ENCODE measurements at places on chromosomes 4 and X. TPM values are rescaled to one million over a fixed set of nuclear protein-coding genes. Genes with fewer than 3 reads are reported as not detected.

GRCh38 chr4:75708218-75708691 is 16.1 kb upstream of the USO1 start:
- no peak for DNase-seq

- no peak for DNase-seq
Measured at GRCh38 chrX:83984961-83985360, 124.0 kb downstream of the CYLC1 start.

DNA sequence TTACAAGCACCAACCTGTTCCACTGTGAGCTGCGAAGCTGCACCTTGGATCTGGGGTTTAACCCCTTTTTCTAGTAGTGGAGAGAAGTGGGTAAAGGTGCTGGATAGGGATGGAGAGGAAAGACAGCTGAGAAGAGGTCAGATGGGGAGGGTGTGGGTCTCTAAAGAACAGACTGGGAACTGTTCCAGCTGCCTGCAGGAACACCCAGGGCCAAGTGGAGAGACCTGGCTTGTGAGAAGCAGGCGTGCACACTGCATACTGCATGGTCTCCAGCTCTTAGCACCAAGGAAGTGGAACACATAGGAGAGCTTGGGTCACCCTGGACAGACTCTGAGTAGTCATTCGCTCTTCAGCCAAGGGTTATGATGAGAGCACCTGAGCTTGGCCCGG is 16.1 kb downstream of the BCOR start:
- no peak for DNase-seq

- DNase-seq = peak; percentile 65
Measured at GRCh38 chrX:131762802-131763234, 218.9 kb downstream of the OR13H1 start.

DNA sequence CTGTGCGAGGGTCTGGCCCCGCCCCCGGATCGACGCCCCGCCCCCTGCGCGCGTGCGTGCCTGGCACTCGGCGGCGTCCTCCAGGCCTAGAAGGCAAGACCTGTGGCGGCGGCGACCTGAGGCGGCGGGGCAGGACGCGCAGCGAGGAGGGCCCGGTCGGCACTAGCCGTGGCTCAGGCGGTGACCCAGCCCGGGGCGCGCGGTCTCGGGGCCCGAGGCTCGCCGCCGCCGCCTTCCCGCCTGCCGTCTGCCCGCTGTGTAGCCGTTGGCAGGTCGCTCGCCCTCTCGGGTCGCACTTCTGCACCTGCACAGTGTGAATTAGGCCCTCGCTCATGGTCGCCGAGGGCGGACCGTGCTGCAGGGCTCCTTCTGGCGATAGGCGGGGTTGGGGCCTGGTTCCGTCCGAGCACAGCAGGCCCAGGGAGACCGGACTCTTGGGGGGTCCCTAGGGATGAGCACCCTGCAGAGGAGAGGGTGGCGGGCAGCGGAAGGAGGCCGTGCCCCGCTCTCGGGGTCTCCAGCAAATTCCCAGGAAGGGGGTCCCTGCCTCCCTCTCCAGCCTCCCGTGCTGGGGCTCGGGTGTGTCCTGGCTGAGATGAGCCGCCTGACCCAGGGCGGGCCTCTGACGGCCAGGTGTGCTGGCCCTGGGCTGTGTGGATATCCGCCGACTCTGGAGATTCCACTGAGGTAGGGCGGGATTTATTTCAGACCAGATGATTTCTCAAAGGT is 557 bp upstream of the FAM53A start:
- peak; percentile 96 for DNase-seq

DNA sequence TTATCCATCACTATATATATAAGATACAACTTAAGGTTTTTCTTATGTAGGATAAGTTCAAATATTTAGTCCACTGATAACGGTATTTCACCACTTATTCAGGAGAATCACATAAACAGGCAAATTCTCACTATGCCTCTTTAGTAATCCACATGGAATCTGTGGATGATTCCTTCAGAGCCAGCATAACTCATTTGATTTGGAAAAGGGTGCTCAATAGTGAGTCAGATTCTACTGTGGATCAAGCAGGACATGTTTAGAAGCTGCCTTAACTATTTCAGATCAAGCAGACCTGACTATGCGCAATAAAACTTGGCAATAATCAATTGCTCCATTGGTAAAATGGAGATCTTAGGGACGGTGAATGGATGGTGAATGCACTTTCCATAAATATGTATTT is 184.1 kb downstream of the CBR4 start:
- no peak for DNase-seq

DNA sequence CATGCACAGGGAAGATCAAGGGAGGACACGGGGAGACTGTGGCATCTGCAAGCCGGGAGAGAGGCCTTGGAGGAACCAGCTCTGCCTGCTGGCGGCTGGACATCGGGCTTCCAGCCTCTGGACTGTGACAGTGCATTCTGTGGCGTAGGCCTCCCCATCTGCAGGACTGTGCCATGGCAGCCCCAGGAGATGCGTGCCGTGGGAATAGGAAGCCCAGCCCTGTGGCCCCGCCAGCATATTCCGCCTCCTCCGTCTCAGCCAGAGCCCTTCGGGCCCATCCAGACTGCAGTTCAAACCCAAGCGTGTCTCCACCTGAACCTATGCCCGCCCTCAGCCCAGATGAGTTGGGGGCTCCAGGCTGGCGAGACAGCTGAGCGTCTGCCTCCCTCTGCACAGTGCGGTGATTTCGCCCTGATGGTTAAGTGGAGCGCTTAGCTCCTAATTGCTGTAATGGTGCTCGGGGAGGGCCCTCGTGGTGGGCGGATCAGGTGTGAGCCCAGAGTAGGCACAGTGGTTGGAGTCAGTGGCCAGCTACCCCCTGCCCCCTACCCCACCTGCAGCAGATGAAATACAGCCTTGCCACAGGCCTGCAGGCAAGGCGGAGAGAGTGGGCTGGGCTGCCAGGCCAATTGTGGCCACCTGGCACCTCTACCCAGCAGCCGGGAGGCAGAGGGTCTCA is 133.9 kb downstream of the HMX1 start:
- no peak for DNase-seq

The CPE gene
- total RNA-seq = 109 TPM

DNA sequence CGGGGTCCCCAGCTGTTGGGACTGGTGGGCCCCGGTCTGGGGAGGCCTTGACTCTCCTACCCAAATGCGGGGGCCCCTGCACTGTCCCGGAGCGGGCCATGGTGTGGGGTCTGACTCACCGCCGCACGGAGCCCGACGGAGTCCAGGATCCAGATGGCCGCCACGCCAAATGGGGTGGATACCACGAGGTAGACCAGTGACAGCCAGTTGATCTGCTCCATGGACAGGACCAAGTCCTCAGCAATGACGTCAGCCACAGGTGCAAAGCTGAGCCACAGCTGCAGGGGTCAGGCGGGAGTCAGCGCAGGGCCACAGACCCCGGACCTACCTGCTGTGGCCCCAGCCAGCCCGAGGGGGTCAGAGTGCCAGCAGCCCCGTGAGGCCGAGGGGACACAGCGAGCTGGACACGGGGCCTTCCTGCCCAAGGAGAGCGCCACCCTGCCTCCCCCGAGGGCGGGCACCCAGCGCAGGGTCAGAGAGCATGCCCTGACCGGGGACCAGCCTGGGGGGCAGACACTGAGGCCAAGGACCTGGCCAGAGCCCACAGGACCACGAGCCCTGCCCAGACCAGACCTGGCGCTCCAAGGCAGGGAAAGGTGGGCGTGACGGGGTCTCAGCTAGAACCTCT is 2.4 kb downstream of the SLC49A3 start:
- DNase-seq = peak; percentile 62

GRCh38 chr4:112287258-112287989 is 1.7 kb upstream of the TIFA start:
- DNase-seq = no peak

DNA sequence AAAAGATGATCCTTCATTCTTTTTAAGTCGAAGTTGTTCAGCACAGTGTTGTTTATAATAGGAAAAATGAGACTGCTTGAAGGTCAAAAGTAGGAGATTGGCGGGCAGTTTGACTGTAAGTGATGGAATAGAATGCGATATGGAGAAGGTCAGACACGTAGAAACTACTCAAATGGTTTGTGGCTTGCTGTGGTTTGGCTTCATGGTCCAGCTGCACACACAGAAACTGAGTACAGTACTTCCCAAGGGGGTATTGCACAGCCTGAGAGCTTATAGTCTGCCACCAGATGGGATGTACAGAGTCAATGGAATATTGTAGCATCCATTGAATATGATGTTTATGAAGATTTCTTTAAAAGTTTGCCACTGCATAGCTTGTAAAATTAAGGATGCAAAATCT is 41.1 kb upstream of the DKK2 start:
- no peak for DNase-seq

GRCh38 chr4:188023682-188024081 is 28.1 kb downstream of the ZFP42 start:
- DNase-seq = no peak

GRCh38 chr4:35105486-35105885 is 1138.8 kb downstream of the ARAP2 start:
- no peak for DNase-seq

DNA sequence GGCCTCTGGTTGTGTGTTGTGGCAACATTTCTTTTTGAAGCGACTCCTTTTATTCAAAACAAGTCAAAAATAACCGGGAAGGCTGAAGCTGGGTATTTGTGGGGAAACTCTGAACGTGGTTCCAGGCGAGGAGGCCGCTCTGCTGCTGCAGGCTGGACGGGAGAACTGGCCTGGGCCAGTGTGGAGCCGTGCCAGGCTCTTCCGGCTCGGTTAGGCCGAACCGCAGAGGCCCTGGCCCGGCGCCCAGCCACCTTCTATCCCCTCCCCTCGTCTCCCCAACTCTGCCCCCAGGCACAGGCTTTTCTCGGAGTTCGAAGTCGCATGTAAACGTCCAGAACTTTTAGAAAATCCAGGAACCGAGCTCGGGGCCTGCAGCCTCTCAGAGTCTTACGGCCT is 2.4 kb upstream of the BCOR start:
- DNase-seq = no peak
